Activated T-helper 2 cell treated with anti-CD3 and anti-CD28 coated beads, Interferon-gamma antibody, Interleukin-2, Interleukin-4, amounts not matched to agents 10 μg/mL and 5 μg/mL and 100 μg/mL, durations not matched to agents 14 hours and 24 hours and 36 hours (primary cell): ENCODE measurements at places on chromosomes 12 and 14. TPM values are rescaled to one million over a fixed set of nuclear protein-coding genes. Genes with fewer than 3 reads are reported as not detected.
A peak's percentile ranks its signal among the peaks of the same experiment; 100 is the strongest.

DNA sequence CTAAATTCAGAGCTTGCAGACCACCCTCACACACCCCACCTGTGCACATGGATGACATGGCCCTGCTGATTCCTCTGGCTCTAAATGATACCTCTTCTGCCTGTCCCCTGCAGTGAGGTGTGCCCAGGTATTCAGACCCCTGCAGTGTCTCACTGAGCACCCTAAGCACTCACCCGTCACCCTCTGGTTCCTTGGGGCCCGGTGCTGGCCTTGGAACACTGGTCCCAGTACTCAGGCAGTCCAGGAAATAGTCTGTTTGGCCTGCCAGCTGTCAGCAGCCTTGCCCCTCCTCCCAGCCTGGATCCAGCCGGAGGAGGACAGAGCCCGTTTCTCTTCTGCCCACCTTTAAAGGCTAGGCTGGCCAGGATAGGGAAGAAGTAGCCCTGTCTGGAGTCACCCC lies 44.9 kb downstream of the ESRRB start:
- no peaks in the 10 kb centered on the region for H3K4me1 ChIP-seq
- no peak overlapping the region for H3K27ac ChIP-seq
- H3K4me3 ChIP-seq: no peak overlapping the region
- H3K36me3 ChIP-seq: no peaks in the 10 kb centered on the region
- no peaks in the 10 kb centered on the region for H3K27me3 ChIP-seq

DNA sequence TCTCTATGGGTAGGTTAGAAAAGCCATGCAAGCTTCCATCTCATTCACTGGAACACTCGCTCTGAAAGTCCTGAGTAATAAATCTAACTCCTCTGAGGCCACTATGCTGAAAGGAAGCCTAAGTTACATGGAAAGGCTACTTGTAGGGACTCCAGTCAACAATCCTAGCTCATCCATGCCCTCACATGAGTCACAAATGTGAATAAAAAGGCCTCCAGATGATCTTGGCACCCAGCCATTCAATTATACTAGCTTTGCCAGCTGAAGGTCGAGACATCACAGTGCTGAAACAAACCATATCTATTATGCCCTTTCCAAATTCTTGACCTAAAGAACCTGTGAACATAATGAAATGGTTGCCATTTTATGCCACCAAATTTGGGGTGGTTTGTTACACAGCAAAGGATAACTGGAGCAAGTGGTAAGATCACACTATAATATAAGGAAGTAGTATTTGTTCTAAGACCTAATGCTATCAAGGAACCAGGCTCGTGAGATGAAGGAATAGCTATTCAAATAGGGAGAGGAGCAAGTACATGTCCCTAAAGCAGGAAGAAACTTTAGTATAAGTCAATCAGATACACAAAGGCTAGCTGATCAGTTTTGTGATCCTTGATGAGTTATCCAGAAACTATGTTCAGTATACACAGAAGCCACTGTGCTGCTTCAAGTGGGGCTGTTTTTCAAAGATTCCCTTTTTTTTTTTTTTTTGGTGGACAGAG lies 142.1 kb downstream of the MED13L start:
- H3K27ac ChIP-seq: peak overlapping the region; percentile 86
- no peaks in the 10 kb centered on the region for H3K27me3 ChIP-seq
- no peak for DNase-seq
- H3K36me3 ChIP-seq: no peaks in the 10 kb centered on the region

- peaks cover 80% of the 10 kb centered on the region for H3K36me3 ChIP-seq
- H3K27ac ChIP-seq: no peak overlapping the region
- no peaks in the 10 kb centered on the region for H3K27me3 ChIP-seq
- H3K4me3 ChIP-seq: no peak overlapping the region
- no peak for DNase-seq
Observed at GRCh38 chr14:81198651-81199050, 22.1 kb downstream of the GTF2A1 start.

DNA sequence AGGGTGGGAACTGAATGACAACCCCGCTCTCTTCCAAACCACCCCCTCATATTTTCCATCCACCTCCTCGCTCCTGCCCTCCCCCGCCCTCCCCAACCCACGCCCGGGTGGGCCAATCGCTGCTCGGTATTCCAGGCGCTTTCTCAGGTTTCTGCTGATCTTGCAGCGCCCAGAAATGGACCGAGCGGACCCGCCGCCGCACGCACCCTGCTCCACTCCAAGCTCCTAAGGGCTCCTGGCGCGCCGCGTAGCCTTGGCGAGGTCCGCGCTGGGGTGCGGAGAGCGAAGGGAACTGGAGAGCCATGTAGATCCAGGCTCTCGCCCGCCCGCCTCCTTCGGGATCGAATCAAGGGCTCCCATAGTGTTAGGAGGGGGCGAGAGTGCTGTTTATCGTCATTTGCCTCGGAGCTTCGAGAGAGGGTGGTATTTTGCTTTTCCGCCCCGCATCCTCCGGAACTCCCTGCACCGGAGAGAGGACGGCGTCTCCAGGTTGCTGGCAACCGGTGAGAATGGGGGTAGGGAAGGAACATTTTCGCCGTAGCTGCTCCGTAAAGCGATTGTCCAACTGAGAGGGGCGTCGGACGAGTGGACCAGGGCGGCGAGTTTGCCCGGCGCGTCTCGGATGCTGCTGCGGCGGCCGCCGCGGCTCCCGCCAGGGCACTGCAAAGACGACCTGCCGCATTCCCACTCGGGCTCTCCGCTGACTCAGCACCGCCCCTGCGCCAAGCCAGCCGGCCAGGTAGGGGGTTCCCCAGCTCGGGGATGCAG lies at the start of gene KCNA1:
TSS of gene KCNA1 (plus strand) at position 172 of the 768 bp plus-strand sequence. CDS start 1,474 bp downstream, outside the sequence.
- no peak for DNase-seq
- no peak within 1 kb of the TSS for H3K27ac ChIP-seq
- H3K4me1 ChIP-seq: peaks cover 8% of the 10 kb centered on the region
- H3K36me3 ChIP-seq: no peaks in the 10 kb centered on the region
- H3K27me3 ChIP-seq: peaks cover 49% of the 10 kb centered on the region

TPH2 gene
- total RNA-seq: not detected in 2 replicates

RNASE7 gene
- not detected in 2 replicates for total RNA-seq
